Right cardiac atrium (tissue), 5 donors: ENCODE measurements at places on chromosomes 16 and 17.

DNA sequence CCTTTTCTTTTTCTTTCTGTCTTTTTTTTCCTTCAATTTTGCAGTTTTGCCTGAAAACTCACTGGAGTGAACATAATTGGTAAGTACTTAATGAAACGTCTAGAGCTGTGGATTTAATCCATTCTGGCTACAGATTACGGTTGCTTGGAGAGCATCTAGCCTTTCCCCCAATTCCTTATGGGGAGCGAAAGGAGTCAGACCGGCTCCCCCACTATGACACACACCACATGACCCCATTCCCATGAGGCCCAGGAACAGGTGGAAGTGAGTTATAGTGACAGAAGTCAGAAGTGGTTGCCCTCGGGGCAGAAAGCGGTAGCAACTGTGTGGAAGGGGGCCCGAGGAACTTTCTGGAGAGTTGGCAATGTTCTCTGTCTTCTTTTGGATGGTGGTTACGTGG, 41.2 kb downstream of the EMP2 start:
- no peak for DNase-seq

DNA sequence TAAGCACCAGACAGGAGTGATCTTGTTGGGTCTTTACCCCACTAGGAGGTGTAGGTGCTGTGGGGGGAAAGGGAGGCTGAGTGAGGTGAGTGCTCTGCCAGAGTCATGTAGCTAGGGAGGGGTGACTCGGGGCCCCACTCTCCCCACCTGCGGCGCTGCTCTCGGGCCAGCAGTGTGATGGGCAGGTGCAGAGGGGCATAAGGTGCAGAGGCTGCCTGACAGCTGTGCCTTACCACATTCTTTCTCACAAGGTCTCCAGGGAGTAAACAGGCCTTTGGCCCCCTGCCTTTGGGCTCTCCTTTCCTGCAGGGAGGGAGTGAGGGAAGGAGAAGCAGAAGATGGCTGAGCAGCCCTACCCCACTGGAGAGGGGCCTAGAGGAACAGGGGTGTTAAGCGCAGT, 4.5 kb upstream of the CNP start:
- peak; percentile 36 for DNase-seq

DNA sequence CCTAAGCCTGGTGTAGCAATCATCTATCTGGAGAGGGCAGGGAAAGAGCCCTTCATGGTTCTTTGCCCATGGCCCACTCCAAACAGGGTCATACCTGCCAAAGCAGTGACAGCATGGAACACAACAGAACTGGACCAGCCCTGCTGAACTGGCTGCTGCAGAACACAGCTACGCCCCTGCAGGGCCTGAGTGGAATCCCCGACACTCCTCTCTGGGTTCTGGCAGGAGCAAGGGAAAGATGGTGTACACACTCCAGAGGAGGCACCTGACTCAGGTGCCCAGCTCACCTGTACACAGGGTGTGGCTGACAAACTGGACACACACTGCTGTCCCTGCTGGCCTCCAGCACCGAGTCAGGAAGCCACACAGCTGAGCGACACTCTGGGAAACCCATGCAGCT, 19.8 kb downstream of the MIEF2 start:
- no peak for DNase-seq

- DNase-seq: no peak
These were observed 38.1 kb upstream of the VPS4A start for GRCh38 chr16:69273009-69273408.
